Common myeloid progenitor, CD34-positive (primary cell): ENCODE measurements at places on chromosomes 6 and 20.

GRCh38 chr6:53483423-53484353 is 61.2 kb downstream of the GCLC start:
- DNase-seq = peak; percentile 91

GRCh38 chr20:46621492-46621891 is 29.8 kb downstream of the SLC13A3 start:
- no peak for DNase-seq

- DNase-seq = peak; percentile 13
These were observed 9.0 kb upstream of the EXOC2 start for GRCh38 chr6:701700-702479.

DNA sequence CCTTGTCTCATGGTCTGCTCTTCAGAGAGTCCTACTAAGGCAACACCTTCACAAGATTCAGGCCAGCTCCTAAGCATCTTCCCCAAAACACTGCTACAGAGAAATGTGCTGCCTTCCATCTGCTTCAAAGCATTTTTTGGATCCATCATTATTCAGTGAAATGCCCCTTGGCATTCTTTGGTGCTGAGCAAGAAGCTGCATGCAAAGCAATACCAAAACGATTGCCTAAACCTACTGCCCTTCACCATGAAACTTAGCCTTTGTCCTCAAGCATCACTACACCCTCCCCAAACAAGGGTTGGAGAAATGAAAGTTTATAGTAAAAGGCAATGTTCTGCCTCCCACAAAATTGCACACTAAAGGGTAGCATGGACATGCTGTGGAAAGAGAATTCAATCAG is 93.5 kb downstream of the SNAP25 start:
- DNase-seq = no peak

DNA sequence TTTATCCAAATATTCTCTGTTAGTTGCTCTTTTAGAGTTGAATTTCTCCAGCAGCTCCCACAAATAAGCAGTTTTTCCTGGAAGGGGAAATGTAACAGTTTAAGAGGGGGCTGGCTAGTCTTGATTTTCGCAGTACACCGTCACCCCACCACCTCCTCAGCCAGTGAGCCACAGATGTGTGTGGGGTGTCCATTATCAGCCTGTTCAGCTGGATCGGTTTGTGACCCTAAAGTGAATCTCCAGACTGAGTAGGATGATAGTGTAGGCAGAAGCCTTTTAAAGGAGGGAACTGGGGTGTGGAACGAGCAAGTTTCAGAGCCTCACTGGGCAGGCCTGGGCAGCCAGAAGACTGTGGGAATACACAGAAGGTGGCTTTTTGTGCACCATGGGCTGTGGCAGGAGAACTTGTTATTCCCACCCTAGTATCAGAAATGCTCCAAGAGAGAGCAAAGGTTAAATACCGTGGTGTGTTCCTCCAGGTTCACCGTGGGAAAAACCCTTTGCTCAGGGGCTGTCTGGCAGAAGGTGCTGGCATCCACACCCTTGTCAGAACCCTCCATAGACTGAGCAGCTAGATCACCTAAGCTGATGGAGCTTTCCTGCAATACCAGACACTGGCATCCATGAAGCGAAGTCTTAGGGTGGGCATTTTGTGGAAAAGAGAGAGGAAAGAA is 230.9 kb upstream of the MOCS1 start:
- no peak for DNase-seq

- no peak for DNase-seq
These were observed 222.6 kb upstream of the HDDC2 start for GRCh38 chr6:125524356-125524755.

DNA sequence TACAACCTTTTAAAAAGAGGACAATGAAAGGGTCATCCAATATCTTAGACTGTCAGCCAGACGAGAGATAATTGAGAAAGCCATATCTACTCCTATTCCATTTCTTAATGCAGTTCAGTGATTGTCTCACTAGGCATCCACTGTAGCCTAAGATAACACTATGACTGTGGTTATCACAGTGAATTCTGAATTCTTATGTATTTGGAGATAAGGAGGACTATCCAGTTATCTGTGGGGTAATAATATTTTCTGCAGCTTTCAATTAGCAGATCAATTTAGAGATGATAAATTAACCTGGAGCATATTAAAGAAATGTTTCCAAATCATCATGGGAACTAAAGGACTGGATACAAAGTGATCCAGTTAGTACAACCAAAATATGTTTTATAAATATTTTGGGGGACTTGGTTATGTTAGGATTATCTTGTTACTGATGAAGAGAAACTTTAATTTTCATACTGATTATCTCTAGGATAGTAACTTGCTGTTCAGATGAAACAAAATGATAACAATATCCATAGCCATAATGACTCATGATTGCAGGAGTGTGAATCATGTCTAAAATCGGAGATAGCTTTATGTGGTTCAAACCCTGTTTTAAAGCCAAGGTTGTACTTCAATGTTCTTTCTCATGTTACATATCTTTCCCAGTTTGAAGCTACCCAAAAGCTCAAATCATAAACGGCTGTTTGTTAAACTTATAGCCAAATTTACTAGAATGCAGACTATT is 1152.0 kb downstream of the HACE1 start:
- DNase-seq = no peak

GRCh38 chr6:7535498-7535897 is 6.0 kb upstream of the DSP start:
- DNase-seq = no peak

DNA sequence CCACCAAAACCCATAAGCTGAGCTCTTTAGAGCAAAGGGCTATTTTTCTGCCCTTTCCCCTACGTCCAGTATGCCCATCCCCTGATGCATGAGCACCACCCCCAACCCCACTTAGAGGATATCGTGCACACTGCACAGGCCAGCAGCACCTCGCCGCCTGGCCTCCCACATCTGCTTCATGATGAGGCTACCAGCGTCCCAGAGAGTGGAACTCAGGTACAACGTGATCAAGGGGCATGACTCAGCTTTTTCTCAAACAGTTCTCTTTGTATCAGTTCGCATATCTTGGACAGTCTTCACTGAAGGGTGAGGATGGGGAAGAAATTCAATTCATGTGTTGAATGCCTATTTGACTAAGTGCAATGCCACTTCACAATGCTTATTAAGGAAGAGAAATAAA is 81.9 kb upstream of the QKI start:
- DNase-seq = no peak

- no peak for DNase-seq
These were observed 140.2 kb downstream of the CD164 start for GRCh38 chr6:109242029-109242428.

DNA sequence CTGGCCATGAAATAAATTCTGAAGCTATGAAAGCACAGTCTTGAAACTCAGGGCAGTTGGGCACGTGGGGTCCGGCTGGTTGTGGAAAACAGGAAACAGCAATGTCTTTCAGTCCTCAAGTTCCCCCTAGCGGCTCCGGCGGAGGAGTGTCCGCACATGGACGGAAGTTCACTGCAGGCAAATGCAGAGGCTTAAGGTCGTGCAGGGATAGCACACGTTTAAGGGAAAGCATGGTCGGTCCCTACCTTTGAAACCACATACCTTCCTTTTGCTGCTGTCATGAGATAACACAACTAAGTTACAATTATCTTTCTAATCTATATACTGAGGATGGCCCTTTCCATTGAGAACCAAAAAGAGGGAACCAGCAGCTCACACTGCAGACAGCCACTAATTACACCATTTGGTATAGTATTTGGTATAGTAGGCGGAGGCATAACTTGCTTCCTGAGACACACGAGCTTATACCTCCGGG is 52.6 kb upstream of the NFATC2 start:
- DNase-seq = peak; percentile 84

GRCh38 chr20:50356525-50356885 is 153.7 kb upstream of the PTPN1 start:
- DNase-seq = no peak

GRCh38 chr6:85127168-85127498 is 322.8 kb upstream of the NT5E start:
- DNase-seq = no peak

- DNase-seq = peak; percentile 30
These were observed 10.5 kb upstream of the C20orf144 start for GRCh38 chr20:33651562-33652048.

DNA sequence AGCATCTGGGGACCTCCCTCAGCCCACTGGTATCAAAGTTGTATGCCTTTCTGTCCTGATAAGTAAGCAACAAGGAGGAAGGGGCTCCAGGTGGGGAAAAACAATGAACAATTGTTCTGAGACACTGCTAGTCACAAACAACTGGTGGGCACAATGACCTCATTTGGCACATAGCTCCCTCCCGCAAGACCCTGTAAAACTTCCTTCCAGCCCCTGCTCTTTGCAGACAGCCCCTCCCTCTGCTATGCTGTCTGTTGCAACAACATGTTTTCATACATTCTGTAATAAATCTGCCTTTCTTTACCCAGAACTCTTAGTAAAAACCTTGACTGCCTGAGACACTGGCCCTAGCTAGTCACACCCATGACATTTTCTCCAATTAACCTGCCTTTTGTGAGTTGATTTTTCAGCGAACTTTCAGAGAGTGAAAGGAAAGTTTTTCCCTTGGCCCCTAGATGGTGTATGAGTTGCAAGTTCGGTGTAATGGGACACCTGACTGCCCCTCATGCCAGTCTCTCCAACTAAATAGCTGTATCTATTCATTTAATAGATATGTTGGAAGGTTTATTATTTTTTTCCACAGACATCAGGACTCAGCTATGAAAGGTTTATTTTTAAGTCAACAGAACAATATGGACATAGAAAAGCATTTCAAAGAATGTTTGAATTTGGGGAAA is 142.3 kb upstream of the SLC22A16 start:
- DNase-seq = peak; percentile 63

GRCh38 chr6:104212977-104213668 is 646.6 kb downstream of the HACE1 start:
- DNase-seq = no peak

DNA sequence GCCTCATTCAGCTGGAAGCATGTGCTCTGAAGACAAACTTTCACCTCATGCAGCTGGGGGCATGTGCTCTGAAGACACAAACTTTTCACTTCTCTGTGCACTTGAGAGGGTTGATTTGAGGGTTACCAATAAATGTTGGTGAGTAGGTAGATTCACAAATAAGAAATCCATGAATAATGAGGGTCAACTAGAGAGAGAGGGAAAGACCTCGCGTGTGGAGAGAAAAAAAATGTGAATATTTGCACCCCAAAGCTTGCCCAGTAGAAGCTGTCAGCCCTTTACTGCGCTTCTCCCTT is 43.4 kb downstream of the PSMB1 start:
- no peak for DNase-seq

- DNase-seq = peak; percentile 78
These were observed 18.2 kb downstream of the GPX5 start for GRCh38 chr6:28543651-28544610.

DNA sequence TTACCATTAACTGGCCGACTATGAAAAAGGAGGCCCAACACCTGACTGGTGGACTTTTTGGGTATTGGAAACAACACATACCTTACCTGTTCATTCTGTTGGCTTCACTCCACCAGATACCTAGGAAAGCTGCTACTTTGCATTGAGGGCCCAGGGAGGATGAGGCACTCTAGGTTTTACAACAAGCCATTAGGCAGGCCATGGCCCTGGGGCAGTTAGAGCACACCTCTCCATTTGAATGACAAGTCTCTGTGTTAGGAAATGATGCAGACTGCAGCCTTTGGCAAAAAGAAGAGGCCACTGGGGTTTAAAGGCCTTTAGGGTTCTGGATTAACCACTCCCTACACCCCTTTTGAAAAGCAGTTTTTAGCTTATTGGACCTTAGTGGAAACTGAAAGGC is 144.3 kb downstream of the OR2B2 start:
- DNase-seq = no peak

DNA sequence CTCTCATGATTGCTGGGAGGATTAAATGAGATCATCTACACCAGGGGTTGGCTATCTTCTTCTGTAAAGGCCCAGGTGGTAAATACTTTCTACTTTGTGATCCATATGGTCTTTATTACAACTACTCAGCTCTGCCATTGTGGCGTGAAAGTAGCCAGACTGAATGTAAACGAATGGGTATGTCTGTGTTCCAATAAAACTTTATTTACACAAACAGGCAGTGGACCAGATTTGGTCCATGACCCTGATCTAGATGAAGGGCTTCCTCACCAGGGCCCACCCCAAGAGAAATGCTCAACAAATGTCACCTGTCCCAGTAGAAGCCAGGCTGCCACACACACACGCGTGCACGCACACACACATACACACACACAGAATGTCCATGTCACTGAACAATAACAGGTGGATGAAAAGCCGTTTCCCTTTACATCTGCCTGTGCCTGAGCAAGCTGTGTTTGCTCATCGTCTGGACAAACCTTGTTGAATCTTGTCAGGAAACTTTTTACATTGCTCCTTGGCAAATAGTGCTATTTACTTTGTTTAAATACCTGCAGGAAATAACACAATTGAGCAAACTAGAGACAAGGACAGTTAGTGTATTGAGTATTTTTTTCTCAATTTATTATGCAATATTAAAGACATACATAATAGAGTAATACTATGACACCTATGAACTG is 114.3 kb downstream of the EYA2 start:
- DNase-seq = no peak

GRCh38 chr20:58325912-58326311 is 16.4 kb downstream of the RAB22A start:
- no peak for DNase-seq

DNA sequence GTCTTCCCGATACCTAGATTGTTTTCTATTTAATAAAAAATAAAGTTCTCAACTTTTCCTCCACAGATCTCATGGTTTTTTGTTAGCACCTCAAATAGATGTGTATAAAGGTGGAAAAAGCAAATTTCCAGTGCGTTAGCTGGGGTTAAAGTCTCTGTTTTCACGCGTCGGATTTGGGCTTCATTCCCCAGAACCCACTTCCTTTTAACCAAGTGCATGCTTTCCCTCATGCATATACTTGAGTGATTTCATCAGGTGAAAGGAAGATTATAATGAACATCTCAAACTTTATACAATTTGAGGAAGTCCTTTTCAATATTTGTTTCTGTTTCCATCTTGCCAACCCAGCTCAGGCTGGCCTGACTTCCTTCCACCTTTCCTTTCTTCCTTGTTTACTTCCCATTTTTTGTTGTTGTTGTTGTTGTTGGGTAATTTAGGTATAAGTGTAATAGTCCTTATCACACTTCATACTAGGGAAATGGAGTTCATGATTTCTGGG is 43.9 kb upstream of the GGTLC1 start:
- DNase-seq = no peak

GRCh38 chr6:67642582-67642981 is 992.5 kb upstream of the ADGRB3 start:
- no peak for DNase-seq
